ENCODE measurements at places on chromosomes 11 and 22.

DNA sequence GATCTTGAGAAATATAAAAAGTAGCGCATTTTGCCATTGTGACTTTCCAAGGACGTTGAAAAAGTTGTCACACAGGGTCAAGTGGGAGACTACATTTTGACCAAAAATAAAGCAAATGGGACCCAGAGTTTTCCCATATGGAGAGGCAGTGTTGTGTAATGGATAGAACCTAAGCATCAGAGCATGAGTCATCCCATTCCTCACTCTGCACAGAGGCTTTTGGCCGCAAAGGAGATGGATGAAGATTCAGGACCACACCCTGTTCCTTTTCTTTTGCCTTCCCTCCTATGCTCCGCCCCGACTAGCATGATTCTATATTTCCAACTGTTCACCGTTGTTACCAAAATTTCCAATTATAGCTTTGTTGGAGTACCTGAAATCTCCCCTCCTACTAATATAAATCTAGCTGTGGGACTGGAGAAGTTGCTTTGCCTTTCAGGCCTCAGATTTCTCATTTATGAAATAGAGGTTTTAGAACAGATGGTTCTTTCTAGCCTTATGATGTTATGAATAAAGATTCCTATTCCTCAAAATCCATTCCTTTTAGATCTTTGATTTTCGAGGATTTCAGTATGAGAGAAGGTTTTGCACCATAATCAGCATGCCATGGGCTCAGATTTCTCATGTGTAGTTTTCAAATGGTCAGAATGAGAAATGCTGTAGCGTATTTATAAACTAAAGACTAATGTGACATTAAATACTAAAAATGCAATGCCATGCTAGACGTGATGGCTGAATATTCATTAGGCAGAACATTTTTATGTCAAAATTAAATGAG lies 921.9 kb upstream of the TENM4 start:
- DNase-seq: no peak

GRCh38 chr11:77547863-77548551 lies 41.7 kb upstream of the AQP11 start:
- DNase-seq: peak; percentile 3

DNA sequence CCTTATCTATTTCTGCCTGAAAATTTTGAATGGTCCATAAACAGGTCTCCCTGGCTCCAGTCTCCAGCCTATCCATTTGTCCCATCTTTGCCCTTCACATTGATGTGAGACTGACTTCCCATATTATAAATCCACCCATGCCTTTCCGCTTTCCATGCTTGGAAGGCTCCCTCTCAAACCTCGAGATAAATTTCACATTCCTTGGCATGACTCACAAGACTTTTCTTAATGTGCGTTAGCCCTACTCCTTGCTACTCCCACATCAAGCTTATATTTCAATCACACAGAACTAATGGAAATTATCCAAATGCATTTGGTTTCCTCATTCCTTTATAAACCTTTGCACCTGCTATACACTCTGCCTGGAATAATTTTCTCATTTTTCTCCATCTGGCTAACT lies 163.7 kb upstream of the NTM start:
- DNase-seq: no peak

DNA sequence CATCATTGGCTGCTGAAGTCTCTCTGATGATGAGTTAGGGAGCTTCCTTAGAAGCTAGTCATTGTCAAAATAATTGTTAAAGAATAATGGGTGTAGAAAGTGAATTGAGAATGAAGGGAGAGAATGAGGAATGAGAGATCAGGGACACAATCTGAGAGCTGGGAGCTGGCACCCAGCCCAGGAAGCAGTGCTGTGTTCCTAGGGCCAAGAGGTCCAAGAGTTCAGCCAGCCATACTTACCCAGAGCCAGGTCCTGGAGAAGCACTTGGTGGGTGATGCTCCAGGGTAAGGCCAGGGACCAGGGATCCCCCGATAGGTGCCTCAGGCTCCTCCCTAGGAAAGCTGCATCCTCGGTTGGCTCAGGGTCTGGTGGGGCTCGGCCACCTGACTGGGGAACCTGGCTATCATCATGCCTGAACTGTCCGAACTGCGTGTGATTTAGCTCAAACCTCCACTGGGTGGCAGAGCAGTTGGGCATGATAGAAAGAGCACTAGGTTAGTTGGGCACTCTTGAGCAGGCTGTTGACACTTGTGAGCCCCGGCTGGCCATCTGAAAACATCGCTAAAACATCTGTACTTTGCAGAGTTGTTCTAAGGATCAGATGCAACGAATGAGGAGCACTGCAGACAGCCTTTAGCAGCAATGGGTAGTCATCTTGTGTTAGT lies 123.9 kb upstream of the NCAM1 start:
- DNase-seq: no peak

DNA sequence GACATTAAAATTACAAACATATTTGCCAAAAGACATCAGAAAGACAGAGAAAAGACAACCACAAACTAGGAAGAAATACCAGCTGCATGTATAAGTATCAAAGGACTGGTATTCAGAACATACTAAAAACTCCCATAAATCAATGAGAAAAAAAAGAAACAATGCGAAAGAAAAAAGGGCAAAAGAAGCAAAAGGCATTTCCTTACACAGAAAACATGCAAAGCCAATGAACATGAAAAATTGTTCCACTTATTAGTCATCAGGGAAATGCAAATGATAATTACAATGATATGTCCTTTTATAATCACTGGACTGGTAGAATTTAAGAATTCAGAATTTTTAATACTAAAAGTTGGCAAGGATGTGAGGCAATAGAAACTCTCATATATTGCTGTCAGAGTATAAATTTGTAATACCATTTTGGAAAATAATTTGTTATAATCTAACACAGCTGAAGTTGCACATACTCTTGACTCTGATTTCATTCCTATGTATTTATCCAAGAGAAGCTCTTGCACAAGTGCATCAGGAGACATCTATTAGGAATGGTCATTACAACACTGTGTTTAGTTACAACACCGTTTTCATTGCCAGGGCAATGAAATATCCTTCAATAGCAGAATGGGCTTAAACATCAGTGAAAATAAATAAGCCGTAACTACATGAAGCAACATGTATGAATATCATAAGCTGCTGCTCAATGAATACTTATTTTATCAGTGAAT lies 279.7 kb downstream of the SWAP70 start:
- DNase-seq: no peak

GRCh38 chr11:128171506-128171905 lies 415.9 kb downstream of the ETS1 start:
- DNase-seq: no peak

DNA sequence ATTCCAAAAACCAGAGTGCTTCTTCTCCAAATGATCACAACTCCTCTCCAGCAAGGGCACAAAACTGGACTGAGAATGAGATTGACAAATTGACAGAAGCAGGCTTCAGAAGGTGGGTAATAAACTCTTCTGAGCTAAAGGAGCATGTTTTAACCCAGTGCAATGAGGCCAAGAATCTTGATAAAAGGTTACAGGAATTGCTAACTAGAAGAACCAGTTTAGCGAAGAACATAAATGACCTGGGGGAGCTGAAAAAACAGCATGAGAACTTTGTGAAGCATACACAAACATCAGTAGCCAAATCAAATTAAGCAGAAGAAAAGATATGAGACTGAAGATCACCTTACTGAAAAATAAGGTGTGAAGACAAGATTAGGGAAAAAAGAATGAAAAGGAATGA lies 15.5 kb downstream of the OR52M1 start:
- no peak for DNase-seq

DNA sequence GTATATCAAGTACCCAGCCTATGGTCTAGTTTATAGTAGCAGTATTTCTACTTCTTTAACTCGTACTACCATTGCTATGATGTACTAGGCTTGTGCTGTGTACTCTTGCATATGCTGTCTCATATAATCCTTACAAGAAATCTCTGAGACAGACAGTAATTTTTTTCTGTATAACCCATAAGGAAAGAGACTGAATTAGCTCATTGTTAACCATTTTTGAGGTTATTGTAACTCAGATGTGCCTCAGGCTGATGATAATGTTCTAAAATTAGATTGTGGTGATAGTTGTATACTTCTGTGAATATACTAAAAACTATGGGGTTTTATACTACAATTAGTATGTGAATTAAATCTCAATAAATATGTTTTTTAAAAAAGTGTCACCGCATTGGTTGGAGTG lies 112.2 kb upstream of the RRM1 start:
- no peak for DNase-seq

GRCh38 chr11:8381871-8382396 lies 118.3 kb upstream of the LMO1 start:
- DNase-seq: no peak

- DNase-seq: no peak
Measured at GRCh38 chr22:44454113-44454769, 43.8 kb downstream of the RTL6 start.

DNA sequence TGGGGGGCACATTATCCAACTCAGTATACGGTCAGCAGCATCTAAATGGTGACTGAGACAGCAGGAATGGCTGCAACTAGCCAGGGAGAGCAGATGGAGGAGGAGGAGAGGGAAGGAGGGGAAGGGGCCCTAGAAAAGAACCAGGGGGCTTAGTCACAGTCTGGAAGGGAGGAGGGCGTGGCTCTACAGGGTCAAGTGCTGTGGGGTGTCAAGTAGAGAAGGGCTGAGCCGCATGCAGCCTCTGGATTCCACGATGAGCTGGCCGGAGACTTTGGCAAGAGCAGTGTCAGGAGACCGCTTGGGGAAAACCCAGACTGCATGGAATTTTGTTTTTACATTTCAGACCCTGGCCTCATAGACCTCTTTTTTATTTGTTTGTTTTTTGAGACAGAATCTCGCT lies 25.8 kb upstream of the PPFIA1 start:
- no peak for DNase-seq

DNA sequence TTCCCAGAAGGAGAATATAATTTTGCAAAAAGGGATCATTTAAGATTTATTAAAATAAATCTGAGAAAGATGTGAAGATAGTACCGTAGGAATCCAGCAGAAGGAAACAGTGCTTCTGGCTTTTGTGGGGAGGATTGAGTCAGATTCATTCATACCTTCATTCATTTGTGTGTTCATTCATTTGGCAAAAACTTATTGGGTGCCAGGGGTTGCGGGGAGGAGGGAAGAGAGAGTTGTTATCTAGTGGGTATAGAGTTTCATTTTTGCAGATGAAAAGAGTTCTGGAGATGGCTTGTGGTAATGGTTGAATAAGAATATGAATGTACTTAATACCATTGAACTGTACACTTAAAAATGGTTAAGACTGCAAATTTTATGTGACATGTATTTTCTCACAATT lies 31.1 kb downstream of the BMAL1 start:
- no peak for DNase-seq

DNA sequence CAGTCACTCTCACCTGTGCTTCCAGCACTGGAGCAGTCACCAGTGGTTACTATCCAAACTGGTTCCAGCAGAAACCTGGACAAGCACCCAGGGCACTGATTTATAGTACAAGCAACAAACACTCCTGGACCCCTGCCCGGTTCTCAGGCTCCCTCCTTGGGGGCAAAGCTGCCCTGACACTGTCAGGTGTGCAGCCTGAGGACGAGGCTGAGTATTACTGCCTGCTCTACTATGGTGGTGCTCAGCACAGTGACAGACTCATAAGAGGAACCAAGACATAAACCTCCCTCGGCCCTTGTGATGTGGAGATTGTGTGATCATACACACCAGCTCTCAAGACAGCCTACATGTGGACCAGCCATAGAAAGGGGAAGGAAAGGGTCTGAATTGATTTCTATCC lies 113.3 kb downstream of the ZNF280B start:
- DNase-seq: no peak

GRCh38 chr11:62061356-62062222 lies 62.2 kb upstream of the INCENP start:
- DNase-seq: no peak

All from T follicular helper cell (primary cell).